Left cardiac atrium (tissue), 4 donors: ENCODE measurements at places on chromosomes 5 and 9.

- DNase-seq: no peak
Observed at GRCh38 chr5:158120760-158121159, 261.8 kb upstream of the CLINT1 start.

DNA sequence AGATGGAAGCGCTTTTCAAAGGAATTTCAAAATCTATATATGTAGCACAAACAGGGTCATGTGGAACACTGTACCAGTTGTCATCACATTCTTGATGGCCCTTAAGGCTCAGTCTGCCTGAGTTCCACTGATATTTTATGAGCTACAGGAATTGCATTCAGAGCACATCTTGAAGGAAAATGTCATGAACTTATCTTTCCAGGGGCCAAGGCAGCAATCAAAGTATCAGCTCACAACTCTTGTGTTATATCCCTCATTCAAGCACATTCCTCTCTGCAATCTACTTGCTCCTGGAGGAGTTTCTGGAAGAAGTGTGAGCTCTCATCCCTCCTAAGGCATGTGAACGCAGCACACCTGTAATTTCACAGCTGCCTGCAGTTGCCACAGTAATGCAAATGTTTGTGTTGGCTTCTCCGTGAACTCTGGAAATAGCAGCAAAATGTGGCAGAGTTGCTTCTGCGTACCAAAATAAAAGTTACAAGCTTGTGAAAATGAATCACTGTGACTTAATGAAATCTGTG lies 89.7 kb upstream of the EQTN start:
- no peak for DNase-seq

DNA sequence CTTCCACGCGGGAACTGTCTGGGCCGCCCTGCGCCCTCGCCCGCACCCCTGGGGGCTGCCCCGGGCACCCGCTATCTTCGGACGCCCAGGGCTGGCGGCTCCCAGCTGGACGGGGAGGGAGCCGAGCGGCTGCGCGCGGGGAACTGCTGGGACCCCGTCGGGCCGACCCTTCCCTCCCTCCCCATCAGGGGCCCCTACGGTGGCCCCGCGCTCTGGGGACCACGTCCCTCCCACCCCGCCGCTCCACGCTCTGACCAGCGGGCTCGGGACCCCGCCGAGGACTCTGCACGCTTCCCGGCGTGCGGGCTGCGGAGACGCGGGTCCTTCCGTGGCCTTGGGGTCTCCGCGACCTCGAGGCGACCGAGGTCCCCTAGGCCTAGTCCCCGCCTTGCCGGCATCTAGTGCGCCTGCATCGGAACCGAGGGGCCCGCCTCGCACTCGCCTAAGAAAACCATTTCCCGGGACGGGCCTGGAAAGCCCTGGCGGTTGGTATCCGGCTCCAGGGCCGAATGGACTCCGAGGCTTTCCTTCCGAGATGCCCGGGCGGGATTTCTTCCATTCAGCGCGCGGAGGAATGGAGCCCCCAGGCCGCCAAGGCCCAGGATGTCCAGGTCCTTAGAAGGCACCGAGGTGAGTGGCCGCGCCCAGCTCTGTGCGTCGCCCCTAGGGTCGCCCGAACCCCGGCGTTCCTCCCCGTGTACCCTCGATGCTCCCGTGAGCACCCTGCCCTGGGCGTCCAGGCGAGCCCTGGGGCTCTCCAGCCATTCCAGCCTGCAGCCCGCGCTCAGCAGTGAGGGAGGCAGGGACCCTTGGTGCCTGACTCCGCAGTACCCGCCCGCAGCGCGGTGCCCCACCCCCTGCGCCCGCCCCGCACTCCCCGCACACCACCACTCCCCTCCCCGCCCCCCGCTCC lies 705 bp upstream of the SLC6A3 start:
- DNase-seq: no peak

DNA sequence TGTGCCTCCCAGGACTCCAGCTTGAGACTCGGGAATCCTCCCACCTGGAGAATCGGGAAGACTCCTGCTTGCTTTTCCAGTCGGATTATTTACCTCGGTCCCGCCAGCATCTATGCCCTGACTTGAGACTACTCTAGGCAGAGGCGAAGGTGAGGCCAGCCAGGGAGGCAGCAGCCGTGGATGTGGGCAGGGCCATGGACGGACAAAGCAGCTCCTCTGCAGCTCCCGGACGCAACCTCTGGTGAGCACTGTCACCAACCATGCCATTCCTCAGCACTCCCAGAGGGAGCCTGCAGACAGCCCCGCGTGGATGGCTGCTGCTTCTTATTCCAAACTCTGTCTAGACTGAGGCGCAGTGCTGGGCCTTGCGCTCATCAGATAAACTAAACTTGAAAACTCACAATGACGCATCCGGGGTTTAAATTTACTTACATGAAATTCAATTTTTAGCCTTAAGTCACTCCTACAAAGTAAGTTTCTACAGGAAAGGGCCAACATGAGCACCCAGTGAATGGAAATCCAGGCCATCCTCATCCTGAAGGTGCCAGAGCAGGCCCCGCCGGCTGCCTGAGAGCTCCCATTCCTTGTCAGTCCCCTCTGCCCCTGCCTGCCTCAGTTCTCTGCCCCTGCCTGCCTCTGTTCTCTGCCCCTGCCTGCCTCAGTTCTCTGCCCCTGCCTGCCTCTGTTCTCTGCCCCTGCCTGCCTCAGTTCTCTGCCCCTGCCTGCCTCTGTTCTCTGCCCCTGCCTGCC lies 17.8 kb downstream of the MED10 start:
- no peak for DNase-seq

GRCh38 chr9:91214867-91215266 lies 146.9 kb downstream of the AUH start:
- no peak for DNase-seq
